ENCODE measurements at places on chromosomes 5 and 9. TPM values are rescaled to one million over a fixed set of nuclear protein-coding genes. Genes with fewer than 3 reads are reported as not detected.

Gene TGFBR1
- 87.8 TPM for total RNA-seq

Gene DBH
- total RNA-seq = not detected

Gene FGD3
- 0.41 TPM for total RNA-seq

Gene SLC27A6
- 1.2 TPM for total RNA-seq

Gene PIP5K1B
- 0.71 TPM for total RNA-seq

Gene UGT3A1
- total RNA-seq = 0.21 TPM

Gene CHSY3
- 1.7 TPM for total RNA-seq

Gene NPDC1
- total RNA-seq = 58.3 TPM

Gene LMAN2
- total RNA-seq = 308 TPM

Gene EPB41L4A
- total RNA-seq = 30.6 TPM

Gene OTP
- not detected for total RNA-seq

Gene PCAT7
- not detected for total RNA-seq

Gene SPINK1
- not detected for total RNA-seq

Gene ANKRD33B
- 5.0 TPM for total RNA-seq

Gene TXNDC8
- total RNA-seq = not detected

Gene SPATA31D4
- total RNA-seq = not detected

Gene PCDHGB6
- 3.6 TPM for total RNA-seq

Gene ADGRV1
- 3.5 TPM for total RNA-seq

Gene SCAMP1
- total RNA-seq = 33.4 TPM

Gene SYNPO
- total RNA-seq = 3.4 TPM

Gene IFNB1
- not detected for total RNA-seq

Gene KCNV2
- not detected for total RNA-seq

Gene SPEF2
- 3.2 TPM for total RNA-seq

Gene MYORG
- 3.8 TPM for total RNA-seq
